ENCODE measurements at places on chromosomes 1 and 21.

GRCh38 chr1:59309795-59310548, 13.1 kb downstream of the FGGY start:
- no peak for DNase-seq

GRCh38 chr1:203076031-203076511, 9.7 kb downstream of the MYOG start:
- no peak for DNase-seq

DNA sequence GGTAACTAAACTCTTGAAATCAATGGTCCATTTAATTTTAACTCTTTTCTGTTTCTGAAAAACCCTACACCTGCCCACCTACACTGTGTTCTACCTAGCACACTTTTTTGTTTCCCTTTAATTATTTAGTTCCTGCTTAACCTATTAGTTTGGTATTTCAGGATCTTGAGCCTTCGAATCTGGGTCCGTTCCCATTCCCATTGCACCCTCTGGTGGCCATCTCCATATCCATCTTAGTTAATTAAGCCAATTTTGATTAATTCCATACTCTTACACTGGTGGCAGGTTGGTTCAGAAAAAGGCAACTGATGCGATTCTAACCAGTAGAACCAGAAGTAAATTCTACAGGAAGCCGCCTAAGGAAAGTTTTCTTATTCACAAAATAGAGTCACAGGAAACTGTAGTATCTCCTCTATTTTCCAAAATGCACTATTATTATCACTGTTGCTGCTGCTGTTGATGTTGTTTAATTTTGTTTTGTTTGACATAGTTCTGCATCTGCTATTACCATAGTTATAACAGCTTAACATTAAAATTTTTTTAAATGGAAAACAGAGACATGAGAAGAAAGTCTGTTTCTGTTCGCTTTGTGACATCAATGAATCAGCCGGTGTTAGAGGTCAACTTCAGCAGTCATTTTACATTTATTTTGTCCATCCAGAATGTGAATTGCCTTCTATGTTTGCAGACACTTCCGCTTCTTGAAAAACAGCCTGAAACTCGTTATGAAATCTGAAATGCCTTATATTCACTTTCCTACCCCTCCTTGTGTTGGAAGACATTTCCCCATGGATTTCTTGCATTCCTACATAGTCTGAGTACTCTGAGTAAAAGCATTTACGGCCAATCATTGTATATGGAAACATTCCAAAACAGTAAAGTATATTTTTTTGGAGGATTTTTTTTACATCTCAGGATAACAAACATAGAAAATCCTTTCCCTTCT, 115.5 kb upstream of the NCAM2 start:
- no peak for DNase-seq

- DNase-seq: no peak
Measured at GRCh38 chr1:21741206-21741605, 41.7 kb downstream of the USP48 start.

DNA sequence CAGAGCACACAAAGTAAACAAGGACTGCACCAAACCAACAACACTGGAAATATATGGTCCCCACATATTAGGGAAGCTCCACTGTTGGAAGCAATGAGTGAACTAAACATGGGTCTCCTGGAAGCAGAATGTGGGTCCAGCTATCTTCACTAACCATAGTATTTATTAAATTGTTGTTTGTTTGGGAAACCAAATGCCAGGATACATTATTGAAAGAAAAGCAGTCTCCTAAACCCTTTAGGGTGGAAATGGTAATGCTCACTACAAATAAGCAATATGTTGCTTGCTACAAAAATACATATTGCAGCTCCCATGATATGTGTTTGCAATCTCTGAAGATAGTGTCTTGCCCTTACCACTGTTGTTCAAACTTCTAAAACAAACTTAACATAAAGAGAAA, 2.2 kb downstream of the NEGR1 start:
- no peak for DNase-seq

DNA sequence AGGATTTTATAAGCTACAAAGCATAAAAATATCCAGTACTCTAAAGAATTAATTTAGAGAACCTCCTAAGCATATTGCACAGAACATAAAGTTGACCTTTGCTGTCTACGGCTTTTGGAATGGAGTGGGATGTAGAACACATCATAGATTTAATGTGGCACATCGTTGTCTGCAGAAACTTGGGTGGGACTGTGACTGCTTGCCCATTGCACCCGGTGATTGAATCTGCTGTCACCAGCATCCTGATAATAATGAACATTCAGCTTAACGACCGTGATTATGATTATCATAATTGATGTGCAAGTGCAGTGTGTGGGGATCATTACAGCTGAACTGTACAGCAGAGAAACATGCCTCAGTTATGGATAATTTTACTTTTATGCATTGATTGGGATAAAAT, 181.9 kb downstream of the SPATA17 start:
- DNase-seq: no peak

GRCh38 chr1:91774520-91775203, 111.3 kb downstream of the TGFBR3 start:
- DNase-seq: no peak

DNA sequence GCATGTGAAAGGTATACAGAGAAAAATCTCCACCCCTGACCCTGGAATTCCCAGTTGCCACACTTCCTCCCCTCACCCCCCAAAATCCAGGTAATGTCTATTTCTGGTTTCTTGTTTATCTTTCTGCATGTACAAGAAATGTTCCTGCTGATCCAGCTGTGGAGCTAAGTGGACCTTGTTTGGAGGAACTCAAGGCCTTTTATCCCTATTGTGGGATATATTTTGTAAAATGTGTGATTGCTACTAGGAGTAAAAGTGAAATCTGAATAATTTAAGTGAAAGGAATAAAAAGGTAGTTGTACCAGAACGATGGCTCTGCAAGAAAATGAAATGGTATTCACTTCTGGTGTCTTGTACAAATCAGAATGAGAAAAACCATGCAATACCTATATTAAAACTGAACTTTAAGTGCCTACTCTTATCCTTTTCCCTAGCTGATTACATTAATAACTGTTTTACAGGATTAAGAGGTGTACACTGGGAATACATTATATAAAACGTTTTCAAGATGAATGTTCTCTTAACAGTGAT, 3.0 kb downstream of the SPEN start:
- no peak for DNase-seq

DNA sequence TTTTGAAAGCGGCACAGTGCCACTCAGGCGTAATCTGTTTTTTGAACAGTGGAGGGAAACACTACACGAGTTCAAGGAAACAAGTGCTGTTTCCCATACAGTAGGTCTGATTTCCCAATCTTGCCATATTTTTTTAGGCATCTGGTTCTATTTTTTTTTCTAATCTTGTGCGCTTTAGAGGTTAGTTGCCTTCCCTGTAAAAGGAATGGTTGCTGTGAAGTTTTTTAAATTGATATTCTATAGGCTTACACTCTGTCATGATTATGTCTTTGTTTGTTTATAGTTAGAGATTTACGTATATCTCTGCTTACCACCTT, 1.2 kb downstream of the NASP start:
- no peak for DNase-seq

DNA sequence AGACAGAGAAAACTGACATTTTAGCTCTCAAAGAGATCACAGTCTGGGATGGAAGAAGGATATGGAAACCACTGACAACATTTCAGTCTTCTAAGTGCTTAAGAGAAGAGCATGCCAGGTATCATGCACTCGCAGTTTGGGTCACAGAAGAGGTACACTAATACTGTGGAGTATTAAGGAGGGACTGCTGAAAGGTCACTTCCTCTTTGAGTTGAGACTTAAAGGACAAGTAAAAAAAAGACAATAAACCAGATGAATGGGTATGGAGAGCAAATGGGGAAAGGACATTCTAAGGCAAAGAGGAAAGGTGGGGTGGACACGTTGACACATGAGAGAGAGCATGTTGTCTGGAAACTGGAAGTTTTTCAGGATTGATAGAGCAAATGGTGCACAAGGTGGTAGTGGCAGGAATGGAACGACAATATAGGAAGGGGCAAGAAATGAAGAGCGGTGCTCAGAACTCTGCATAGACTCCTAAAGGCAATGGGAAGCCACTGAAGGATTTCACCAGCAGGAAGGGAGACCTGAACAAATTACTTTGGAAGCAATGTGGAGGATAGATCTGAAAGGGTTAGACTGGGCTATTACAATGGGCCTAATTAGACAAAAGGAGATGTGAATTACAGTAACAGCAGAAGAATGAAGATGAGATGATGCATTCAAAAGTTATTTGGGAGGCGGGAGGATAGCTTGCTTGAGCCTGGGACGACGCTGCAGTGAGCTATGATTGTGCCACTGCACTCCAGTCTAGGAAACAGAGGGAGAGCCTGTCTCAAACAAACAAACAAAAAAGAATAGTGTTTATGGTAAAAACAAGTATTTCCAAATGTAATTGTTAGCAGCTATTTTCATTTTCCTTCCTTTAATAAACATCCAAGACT, 11.1 kb downstream of the DIPK1A start:
- DNase-seq: no peak

DNA sequence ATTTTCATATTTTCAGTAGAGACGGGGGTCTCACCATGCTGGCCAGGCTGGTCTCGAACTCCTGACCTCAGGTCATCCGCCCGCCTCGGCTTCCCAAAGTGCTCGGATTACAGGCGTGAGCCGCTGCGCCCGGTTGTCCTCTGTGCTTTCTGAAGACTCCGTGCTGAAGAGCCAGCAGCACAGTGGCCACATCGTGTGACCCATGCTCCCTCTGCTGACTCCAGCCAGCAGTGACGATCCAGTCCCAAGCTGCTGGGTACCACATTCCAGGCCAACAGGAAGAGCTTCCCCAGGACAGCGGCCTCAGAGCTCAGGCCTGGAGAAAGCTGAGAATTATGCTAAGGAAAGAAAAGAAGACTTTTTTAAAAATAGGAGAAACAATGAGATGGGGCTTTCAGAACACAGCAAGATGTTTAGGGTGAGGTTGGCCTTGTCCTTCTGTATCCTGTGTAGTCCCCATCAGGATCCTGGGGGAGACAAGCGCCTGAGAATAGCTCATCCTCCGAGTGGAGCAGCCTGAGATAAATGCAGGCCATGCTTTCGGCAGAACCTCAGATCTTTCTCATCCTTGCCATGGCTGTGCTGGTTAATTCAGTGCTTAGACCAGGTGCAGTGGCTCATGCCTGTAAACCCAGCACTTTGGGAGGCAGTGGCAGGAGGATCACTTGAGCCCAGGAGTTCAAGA, 207.1 kb downstream of the SLC35F3 start:
- DNase-seq: peak; percentile 49

GRCh38 chr1:244757091-244757939, 78.1 kb upstream of the COX20 start:
- DNase-seq: no peak

DNA sequence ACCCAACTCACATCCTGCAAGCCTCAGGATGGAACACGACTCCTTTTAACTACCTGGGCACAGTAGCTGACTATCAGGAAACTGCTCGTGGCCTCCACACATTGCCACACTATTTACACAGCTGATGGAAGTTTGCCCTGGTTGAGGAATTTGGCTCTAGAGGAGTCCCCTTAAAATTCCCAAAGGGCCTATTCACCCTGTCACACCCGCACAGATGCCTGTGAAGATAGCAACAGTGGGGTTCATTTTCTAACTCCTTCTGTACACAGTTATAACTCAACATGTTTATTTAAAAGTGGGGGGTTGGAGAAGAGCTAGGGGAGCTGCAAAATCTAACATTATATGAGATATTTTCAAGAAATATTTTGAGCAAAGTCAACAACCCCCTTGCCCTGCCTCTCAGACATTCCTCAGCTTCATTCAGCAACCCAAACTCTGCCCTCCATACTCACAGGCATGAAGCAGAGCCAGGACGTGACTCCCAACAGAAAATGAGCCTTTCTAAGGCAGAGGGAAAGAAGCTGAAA, 35.8 kb upstream of the CCN1 start:
- peak; percentile 41 for DNase-seq

- DNase-seq: no peak
Measured at GRCh38 chr1:7808253-7808844, 24.3 kb downstream of the PER3 start.

- peak; percentile 68 for DNase-seq
Measured at GRCh38 chr1:157994704-157995582, 1.5 kb downstream of the KIRREL1 start.

GRCh38 chr1:192057766-192058165, 100.5 kb upstream of the RGS18 start:
- no peak for DNase-seq

DNA sequence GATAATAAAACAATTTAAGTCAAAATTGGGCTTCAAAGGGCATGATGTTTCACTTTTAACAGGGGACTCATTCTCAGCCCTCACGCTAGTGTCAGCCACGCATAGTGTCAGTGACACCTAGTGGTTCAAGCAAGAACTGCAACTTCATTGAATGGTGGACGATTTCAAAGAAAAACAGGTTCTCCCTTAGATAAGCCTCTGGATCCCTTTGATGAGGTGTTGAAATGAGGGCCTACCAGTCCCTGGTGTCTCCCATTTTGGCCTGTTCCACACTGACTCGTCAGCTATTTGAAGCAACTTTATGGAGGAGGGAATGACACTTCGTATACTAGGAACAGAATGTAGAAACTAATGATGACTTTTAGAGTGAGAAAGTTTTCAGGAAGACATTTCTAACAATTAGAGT, 56.2 kb downstream of the FCRL5 start:
- no peak for DNase-seq

GRCh38 chr1:151007853-151008243, 401 bp upstream of the PRUNE1 start:
- DNase-seq: no peak

DNA sequence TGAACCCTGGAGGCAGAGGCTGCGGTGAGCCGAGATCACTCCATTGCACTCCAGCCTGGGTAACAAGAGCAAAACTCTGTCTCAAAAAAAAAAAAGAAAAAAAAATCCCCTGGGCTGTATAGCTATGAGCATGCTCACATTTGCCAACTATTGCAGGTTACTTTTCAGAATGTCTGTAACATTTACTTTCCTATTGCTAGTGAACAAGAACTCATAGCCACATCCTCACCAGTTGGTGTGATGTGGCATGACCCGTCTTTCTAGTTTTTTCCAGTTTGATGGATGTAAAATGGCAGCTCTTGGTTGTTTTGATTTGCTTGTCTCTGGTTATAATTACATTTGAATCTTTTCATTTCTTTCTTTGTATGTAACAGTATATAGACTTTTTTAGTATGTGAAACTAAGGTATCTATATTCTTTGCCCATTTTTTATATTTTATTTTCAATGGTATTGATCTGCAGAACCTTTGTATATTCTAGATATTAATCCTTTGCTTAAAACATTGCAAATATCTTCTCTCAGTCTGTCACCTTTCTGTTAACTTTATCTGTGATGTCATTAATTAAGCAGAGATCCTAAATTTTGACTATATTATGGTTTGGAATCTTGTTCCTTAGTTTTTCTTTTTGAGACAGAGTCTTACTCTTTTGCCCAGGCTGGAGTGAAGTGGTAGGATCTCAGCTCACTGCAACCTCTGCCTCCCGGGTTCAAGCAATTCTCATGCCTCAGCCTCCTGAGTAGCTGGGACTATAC, 11.6 kb downstream of the MED18 start:
- no peak for DNase-seq

Data from right hindlimb (tissue), 1 donor.